Esophagus muscularis mucosa (tissue), 4 donors: ENCODE measurements at places on chromosomes 16 and 17. TPM values are rescaled to one million over a fixed set of nuclear protein-coding genes. Genes with fewer than 3 reads are reported as not detected.

Gene AXIN1
- 53.1 TPM for total RNA-seq

Gene TEKT1
- total RNA-seq = not detected

Gene MMP2
- 368 TPM for total RNA-seq

Gene CHCT1
- not detected for total RNA-seq

Gene SLC52A1
- not detected for total RNA-seq

Gene CCL4
- not detected for total RNA-seq

Gene TEX14
- 0.17 TPM for total RNA-seq

Gene CCL11
- 8.8 TPM for total RNA-seq

Gene SGCA
- total RNA-seq = 83.5 TPM

Gene KIF19
- total RNA-seq = 1.2 TPM
